ENCODE measurements at places on chromosomes 1 and 21. TPM values are rescaled to one million over a fixed set of nuclear protein-coding genes. Genes with fewer than 3 reads are reported as not detected.

- ATAC-seq = no peak
These were observed 392.7 kb downstream of the SMYD3 start for GRCh38 chr1:246114369-246114768.

GRCh38 chr1:192559115-192560006 lies 16.2 kb upstream of the RGS1 start:
- ATAC-seq = peak; percentile 89

DNA sequence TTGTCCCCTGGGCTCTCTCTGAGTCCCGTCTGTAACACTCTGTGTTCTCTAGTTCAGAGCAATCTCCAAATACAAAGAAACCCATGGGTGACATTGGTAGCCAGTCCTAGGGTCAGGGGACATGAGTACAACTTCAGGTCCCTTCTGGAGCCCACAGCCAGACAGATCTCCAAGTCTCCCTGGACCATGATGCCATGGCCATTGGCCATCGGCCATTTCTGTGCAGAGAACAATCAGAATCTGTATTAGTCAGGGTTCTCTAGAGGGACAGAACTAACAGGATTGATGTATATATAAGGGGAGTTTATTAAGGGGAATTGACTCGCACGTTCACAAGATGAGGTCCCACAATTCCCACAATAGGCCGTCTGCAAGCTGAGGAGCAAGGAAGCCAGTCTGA lies 106.9 kb downstream of the AJAP1 start:
- no peak for ATAC-seq

GRCh38 chr1:101964708-101965107 lies 32.0 kb downstream of the OLFM3 start:
- no peak for ATAC-seq

GRCh38 chr21:41967708-41968107 lies 13.9 kb upstream of the C2CD2 start:
- no peak for ATAC-seq

DNA sequence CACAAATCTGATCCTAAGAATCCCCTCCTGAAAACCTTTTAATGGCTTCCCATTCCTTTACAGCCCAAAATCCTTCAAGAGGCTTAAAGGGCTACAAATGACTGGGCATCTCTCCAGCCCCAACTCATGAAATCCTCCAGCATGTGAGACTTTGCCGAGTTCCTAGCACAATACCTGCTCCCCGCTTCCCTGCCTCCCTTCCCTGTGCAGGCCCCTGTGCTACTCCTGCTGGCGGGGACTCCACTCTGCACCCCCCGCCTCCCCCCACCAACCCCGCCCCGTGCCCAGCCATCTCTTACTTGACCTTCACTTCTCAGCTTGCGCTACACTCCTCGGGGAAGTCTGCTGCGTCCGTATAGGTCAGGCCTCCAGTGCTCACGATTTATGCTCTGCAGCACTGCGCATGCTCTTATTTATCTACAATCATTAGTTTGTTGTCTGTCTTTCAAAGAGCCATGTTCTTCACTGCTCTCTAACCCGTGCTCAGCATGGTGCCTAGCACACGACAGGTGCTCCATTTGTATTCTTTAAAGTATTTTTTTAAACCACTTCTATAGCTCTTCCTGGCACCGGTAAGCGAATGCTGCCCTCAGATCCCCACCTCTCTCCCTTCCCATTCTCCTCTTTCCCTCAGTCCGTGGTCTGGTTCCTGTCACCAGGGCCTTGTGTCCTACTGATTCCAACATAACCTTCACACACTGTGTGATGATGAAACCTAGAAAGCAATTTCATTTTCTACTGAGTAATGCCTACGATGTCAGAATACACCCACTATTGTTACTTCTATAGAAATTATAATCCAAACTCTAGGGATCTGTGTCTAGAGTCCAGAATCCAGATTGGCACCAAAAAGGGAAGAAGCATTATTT lies 37.5 kb upstream of the PLA2G2C start:
- ATAC-seq = peak; percentile 91

The TNNI3K gene
- 0.27 TPM for total RNA-seq

The AZIN2 gene
- 5.7 TPM for total RNA-seq

The C4BPB gene
- not detected for total RNA-seq

All from motor neuron (in vitro differentiated cells).